AG20443 (cell line): ENCODE measurements at places on chromosomes 4 and X.

- no peak for DNase-seq
Measured at GRCh38 chr4:6189511-6189910, 10.8 kb downstream of the JAKMIP1 start.

GRCh38 chrX:65668377-65669310 is 1.2 kb downstream of the MSN start:
- peak; percentile 47 for DNase-seq

DNA sequence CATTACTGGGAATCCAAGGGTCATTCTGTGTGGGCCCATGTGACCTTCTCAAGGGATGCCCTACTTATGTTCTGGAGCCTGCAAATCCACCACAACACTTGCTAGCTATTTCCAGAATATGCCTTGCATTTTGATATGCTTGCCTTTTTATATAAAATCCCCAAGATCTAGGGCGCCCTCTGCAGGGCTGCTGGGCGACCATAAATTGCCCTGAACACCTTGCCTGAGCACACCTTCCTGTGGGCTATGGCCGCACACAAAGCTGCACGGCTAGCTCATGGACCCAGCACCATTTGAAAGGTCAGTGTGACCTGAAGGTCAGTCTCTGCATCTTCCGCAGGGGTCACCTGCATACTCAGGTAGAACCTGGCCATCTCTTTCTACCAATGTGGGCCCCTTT is 311.7 kb downstream of the NLGN4X start:
- no peak for DNase-seq

DNA sequence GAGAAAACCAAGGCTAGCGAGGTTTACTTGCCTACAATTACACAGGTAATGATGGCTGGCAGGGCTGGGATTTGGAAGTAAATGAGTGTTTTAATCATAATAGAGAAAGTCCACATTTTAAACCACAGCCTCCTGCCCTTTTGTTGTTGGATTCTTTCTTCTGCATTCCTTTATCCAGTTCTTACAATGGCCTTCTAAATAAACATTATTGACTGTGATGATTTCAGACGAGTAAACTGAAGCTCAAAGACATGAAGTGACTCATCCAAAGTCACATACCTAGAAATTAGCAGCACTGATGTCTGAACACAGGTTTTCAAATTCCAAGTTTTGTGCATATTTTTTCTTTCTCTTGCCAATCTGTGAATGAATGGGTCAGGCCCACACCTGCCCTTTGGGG is 51.2 kb upstream of the C1QTNF7 start:
- DNase-seq, result no peak

GRCh38 chr4:8393593-8394038 is 46.9 kb downstream of the ACOX3 start:
- DNase-seq, result peak; percentile 95

- no peak for DNase-seq
Measured at GRCh38 chr4:136400829-136401228, 1131.5 kb downstream of the PCDH18 start.

- DNase-seq, result no peak
Measured at GRCh38 chrX:7444967-7445366, 297.0 kb upstream of the PUDP start.

DNA sequence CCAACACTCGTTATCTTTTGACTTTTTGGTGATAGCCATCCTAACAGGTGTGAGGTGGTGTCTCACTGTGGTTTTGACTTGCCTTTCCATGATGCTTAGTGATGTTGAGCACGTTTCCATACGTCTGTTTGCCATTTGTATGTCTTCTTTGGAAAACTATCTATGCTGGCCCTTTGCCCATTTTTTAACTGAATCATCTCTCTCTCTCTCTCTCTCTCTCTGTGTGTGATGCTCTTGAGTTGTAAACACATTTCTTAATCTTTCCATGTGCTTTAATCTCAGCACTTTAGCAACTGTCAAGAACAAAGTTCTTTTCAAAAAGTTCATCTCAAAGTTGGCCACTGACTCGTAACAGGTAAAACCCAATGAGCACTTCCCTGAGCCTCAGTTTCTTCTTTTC is 10.5 kb downstream of the SORBS2 start:
- no peak for DNase-seq

GRCh38 chr4:1494416-1495315 is 88.4 kb upstream of the NKX1-1 start:
- no peak for DNase-seq

GRCh38 chr4:72375073-72375736 is 193.8 kb downstream of the ADAMTS3 start:
- peak; percentile 66 for DNase-seq

DNA sequence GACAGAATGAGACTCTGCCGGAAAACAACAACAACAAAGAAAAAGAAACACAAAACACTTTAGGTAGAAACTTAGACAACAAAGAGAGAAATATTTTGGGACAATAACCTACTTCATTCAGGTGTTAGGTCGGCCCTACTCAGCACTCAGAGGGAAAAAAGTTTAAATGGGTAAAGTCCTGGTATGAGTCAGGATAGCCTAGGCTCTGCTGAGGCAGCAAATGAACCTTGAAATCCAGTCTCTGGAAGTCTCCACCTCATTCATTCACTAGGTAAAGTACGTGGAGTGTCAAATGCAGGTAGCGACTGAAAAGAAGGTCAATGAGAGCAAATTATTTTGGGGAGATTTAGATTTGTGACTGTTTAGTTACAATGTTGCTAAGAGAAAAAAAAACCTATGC is 127.4 kb downstream of the FHDC1 start:
- no peak for DNase-seq

GRCh38 chrX:13309631-13310030 is 10.2 kb downstream of the ATXN3L start:
- DNase-seq, result no peak

DNA sequence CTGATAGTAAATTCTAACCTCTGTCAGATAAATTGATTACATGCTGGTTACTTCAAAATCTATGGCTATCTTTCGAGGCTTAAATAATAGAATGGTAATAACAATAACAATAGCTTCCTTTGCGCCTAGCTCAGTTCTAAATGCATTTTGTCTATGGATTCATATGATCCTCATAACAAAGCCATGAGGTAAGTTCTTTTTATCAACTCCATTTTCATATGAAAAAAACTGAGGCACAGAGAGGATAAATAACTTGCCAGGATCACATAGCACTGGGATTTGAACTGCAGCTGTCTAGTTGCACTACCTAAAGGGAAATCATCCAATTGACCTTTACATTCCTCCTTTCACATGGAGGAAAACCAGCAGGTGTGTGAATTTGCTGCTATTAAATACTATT is 108.6 kb upstream of the ARX start:
- no peak for DNase-seq

- DNase-seq, result no peak
Measured at GRCh38 chr4:177960566-177960965, 518.3 kb upstream of the AGA start.

- no peak for DNase-seq
Measured at GRCh38 chrX:28058901-28059300, 77.7 kb upstream of the DCAF8L1 start.

- DNase-seq, result no peak
Measured at GRCh38 chrX:45198706-45199105, 2.0 kb downstream of the DIPK2B start.

- DNase-seq, result no peak
Measured at GRCh38 chrX:17596546-17597205, 140.6 kb upstream of the SCML1 start.

DNA sequence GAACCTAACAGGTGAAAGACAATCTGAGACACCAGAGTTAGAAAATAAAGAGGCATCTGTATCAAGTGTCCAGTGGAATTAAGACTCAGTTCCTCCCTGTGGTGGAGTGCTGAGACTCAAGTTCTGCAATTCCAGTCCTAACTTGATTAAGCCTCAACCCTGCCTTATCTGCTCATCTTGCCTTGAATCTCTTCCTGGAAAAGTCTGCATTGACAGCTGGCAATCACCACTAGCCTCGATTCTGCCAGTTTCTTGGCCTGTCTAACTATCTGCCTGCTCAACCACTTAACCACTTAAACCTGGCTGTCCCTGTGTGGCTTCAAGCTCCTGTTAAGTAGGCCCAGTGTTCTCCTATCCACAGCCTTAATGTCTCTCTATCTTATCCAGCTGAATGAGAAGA is 22.4 kb upstream of the NEIL3 start:
- no peak for DNase-seq

DNA sequence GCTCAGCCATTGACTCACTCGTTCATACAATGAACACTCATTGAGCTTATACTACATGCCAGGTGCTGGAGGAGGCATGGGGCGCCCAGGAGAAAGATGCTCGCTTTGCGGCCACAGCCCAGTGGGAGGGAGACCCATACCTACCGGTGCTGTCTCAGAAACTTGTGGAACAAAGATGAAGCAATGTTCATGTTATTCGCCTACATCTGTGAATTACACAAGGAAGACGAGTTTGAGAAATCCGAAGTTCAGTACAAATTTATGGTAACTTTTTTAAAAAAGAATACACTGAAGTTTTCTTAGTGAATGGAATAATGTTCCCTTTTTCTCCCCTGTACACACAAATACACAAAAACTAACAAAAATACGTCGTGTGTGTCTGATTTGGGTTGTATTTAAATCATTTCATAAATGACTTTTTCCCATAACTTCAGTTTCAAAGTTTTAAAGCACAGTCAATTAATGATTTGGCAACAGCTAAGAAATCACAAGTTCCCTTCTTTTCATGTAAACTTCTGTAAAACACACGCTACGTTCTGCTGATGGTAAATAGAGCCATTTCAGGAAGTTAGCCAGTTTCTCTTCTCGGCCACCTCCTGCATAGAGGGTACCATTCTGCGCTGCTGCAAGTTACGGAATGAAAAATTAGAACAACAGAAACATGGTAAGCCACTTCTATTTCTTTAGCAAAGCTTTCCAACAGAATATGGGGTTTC is at the start of gene TLR8:
Gene TLR8, plus strand, starts transcription at position 575 of the 716 bp plus-strand sequence. Its CDS starts 87 bp downstream, at position 662.
- no peak for DNase-seq

GRCh38 chr4:105392858-105393257 is 81.0 kb downstream of the PPA2 start:
- no peak for DNase-seq
